Astrocyte of the cerebellum (primary cell): ENCODE measurements at places on chromosomes 2 and 18.

DNA sequence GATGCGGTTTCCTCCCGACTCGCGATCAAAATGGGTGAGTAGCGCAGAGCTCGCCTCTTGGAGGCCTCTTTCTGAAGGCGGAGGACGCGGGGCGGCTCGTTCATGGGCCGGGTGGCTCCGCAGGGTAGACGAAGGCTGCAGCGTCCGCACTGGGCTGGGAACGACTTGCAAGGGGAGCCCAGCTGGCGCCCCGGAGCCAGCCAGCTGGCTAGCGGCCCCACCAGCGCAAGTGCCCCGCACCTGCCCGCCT, 328 bp upstream of the PASK start:
- DNase-seq = no peak

DNA sequence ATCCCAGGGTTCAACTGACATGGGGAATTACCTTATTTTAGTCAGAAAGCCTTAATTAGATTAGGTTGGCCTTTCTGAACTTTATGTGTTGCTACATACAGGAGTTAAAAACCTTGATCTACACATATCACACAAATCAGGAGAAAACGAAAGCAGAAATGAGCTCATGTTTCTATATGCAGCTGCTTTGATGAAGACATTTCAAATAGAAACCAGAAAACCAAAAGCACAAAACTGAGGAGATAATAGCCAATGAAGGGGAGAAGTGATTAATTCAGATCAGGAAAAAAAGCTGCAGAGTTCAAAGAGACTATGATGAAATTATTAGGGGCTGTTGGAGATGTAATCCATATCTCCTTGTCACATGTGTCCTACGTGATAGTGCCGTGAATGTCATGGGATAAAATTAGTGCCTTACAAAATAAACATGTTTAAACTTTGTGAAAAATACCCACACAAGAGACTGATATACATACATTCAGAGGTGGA, 255.0 kb downstream of the CAMKMT start:
- DNase-seq = no peak

- DNase-seq = peak; percentile 49
Observed at GRCh38 chr2:230068651-230069055, at the start of gene SLC16A14. Gene SLC16A14, minus strand, starts transcription at chr2:230068924. Its CDS starts 9,572 bp downstream, at chr2:230059352.

DNA sequence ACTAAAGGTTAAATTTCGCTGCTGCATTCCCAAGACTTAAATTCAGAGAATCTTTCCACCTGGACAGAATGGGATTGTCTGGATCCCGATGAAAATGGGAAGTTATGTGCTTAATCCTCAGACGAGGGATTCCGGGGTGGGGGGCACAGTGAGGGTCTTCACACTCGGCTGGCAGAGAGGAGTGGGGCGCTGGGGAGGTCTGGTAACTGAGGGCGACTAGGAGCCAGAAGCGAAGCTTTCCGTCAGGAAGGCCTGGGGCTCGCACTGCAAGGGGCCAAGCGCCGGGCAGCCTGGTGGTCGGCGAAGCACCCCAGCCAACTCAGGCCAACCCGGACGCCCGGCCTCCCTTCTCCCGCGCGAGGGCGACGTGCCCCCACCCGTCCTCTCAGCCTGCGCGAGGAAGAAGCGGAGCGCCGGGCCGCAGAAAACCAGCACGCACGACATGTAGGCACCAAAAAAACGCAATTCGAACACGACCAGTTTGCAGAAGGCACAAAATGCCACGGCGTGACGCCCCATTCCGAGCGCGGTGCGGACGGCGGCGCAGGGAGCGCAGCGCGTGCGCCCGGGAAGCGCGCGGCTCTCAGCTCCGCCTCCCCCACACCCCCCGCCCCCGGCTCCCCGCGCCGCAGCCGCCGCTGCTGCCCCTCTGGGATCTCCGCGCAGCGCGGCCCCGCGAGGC, 188.1 kb downstream of the ZEB2 start:
- DNase-seq = no peak

DNA sequence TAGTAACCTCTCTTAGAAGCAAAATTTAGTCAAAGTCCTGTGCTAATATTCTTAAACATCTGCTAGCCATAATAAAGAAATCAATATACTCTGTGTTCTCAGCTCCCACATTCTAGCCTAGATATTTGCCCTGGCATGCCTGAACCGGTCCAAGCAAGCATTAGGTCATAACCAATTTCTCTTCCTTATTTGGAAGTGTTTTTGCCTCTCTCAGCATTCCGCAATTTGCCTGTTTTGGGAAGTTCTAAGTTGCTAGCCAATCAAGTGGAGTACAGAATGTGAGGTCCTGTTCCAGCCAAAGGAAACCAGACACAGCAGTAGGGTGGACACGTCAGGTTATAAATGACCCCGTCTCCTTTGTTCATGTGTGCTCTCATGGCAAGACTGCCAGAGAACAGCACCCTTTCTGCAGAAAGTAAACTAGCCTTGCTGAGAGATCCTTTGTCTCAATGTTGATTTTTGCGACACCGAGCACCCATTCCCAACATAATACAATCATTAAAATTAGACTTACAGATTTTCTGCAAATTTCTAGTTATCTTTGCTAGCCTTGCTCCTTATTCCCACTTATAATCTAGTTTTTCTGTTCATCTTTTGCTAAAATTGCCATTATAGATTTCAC, 13.0 kb upstream of the SULT1C4 start:
- DNase-seq = no peak

GRCh38 chr2:239722760-239723470, 302.2 kb downstream of the NDUFA10 start:
- DNase-seq = no peak

DNA sequence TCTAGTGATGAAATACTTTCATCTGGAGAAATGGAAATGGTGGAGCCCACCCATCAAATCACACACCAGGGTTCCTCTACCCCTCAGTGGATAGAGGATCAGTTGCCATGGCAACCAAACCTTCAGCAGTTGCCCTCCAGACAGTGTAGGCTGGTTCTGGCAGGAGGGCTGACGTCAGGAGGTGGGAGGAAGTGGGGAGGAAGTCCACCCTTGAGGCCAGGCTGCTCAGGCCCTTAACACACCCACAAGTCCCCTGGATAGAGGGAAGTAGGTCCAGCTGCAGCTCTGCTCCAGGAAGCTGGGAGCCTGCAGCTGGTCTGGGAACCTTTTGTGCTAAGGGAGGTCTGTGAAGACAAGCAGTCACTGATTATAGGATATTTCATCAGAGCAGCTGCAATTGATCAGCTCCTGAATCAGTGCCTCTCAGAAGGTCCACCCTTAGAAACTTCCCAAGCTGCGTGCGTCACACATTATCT, 186.6 kb downstream of the MTX2 start:
- DNase-seq = no peak
